ENCODE measurements at places on chromosomes 6 and 20. TPM values are rescaled to one million over a fixed set of nuclear protein-coding genes. Genes with fewer than 3 reads are reported as not detected.

The C6orf58 gene
- total RNA-seq, result not detected

The POLH gene
- 7.9 TPM for total RNA-seq

The SGK2 gene
- 0.30 TPM for total RNA-seq

The MTHFD1L gene
- 3.1 TPM for total RNA-seq

The TINAG gene
- 0.41 TPM for total RNA-seq

The FAM83D gene
- total RNA-seq, result 0.77 TPM

The VSTM2L gene
- 50.3 TPM for total RNA-seq

The KCNS1 gene
- 0.14 TPM for total RNA-seq

The STK35 gene
- total RNA-seq, result 13.9 TPM

The PSORS1C1 gene
- total RNA-seq, result 4.7 TPM

The LRRC73 gene
- 1.6 TPM for total RNA-seq

The VEGFA gene
- total RNA-seq, result 359 TPM

The LY6G6D gene
- total RNA-seq, result not detected

The KCNK5 gene
- 0.47 TPM for total RNA-seq

The LINC00237 gene
- not detected for total RNA-seq

The ARMH2 gene
- total RNA-seq, result not detected

The MOG gene
- 14.7 TPM for total RNA-seq

The SSTR4 gene
- total RNA-seq, result not detected
